ENCODE measurements at places on chromosomes 13 and 19.
A peak's percentile ranks its signal among the peaks of the same experiment; 100 is the strongest.

- no peak for DNase-seq
Measured at GRCh38 chr13:43244481-43244880, 221.1 kb downstream of the DNAJC15 start.

GRCh38 chr19:38277969-38278680, 13.8 kb downstream of the SPINT2 start:
- no peak for DNase-seq

DNA sequence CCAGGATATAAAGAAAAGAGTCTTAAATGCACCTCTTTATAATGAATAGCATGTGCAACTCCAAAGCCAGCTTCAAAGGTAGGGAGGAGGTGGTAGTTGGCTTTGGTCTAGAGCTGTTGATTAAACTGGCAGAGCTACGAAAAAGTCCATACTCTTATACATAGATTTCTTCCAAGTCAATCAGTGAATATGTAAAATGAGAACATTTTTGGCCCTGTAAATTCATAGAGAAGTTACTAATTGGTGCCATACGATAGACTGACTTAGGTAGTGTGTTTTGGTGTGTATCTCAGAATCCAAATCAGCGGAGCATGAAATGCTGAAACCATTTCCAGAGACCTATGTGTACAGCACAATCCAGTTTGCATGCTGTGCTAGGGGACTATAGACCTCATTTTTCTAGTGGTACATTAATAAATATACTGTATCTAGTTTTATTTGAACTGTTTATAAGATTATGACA, 17.1 kb upstream of the DPY19L3 start:
- DNase-seq: no peak

DNA sequence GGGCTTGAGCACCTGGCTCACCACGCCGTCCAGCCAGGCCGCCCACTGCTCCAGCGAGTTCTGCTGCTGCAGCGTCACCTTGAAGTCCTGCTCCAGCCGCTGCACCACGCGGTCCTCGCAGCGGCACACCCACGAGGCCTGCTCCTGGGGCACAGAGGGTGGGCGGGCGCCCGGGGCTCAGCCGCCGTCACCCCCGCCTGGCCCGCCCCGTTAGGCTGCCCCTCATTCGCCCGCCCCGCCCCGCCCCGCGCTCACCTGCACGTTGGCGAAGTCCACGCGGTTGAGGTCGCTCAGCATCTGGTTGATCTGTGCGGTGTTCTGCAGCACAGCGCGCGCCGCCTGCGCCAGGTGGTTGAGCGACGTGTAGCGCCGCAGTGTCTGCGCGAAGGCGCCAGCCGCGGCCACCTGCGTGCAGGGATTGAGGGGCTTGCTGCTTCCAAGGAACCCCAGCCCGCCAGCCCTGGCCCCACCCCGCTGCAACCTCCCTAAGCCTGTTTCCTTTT, 11.3 kb downstream of the DCAF15 start:
- DNase-seq: no peak

DNA sequence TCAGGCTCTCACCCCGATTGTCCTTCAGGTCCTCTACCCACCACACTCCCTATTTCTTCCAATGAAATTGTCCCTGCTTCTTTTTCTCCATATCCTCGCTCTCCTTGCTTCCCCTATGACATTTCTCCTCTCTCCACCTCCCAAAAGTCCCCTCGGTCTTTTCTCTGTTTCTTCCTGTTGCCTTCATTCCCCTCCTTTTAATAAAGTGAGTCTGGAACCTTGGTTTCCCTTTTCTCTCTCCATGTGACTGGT, 676 bp upstream of the ZNF574 start:
- DNase-seq: peak; percentile 56

DNA sequence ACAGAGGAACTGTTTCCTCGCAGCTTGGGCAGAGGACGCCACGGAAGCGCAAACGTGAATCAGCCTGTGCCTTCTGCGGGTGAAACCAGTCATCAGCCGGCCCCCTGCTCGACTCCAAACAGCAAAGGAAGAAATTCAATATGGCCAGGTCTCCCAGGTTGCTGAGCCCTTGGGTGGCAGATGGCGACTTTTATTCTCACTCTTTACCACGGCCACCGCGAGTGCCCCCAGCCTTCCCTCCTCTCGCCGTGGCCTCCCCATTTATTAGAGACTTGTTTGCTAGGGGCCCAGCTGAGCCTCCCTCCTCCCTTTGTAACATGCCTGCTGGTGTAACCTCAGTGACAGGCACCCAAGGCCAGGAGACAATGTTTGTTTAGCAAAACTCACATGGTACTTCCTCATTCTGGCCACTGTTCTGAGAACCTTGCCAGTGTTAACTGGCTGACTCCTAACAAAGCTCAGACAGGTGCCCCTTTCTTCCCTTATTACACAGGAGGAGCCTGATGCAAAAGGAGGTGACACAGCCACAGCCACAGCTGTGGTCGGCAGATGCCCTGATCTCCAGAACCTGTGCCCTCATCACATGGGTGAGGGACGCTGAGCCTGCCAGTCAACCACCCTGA, 5.8 kb downstream of the RAB20 start:
- peak; percentile 73 for DNase-seq

GRCh38 chr13:46184277-46184699, 2.3 kb upstream of the LCP1 start:
- peak; percentile 3 for DNase-seq

GRCh38 chr19:4375164-4376027, 25.0 kb downstream of the SH3GL1 start:
- DNase-seq: no peak

DNA sequence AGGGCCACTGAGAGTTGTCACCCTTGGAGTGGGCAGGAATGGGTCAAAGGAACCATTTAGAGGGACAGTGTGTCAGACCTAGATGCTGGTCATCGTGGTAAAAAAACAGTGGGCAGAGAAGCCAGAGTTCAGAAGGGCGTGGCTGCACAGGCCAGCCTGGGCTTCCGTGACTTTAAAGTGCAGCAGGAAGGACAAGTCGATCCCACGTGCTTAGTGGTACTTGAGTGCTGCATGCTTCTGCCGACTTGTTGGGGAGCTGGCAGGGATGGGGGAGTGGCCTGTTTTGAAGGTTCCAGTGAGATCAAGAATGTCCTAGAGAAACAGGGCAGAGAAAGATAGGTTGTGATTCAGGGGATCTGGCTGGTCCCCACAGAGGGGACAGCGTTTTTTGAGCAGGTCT, 17.0 kb downstream of the LYL1 start:
- no peak for DNase-seq

DNA sequence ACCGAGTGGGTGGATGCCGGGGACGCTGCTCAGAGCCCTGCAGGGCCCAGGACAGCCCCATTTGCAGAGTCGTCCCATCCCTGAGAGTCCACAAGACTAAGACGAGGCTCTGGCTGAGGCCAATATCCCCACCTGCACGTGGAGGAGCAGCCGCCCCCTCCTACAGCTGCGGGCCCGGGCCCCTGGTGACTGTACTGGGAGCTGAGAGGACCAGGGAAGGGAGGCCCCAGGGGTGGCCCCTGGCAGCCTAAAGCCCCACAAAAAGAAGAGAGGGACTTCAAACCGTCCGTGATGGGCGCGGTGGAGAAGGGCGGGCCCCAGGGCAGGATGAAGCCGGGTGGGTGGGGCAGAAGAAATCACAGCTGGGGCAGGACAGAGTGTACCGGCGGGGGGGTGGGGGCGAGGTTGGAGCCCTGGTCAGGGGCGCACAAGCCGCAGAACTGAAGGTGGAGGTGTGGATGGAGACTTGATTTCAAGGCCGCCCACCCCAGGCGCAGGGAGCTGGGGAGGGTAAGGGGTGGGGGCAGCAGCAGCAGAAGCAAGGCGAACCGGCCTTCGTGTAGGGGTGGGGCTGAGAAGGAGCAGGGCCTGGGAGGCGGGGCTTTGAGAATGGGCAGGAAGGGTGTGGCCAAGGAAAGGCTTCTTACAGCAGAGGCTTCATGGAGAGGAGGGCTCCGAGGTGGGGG, 12.9 kb downstream of the CFD start:
- no peak for DNase-seq
